ENCODE measurements at places on chromosomes 11 and 22.
A peak's percentile ranks its signal among the peaks of the same experiment; 100 is the strongest.

DNA sequence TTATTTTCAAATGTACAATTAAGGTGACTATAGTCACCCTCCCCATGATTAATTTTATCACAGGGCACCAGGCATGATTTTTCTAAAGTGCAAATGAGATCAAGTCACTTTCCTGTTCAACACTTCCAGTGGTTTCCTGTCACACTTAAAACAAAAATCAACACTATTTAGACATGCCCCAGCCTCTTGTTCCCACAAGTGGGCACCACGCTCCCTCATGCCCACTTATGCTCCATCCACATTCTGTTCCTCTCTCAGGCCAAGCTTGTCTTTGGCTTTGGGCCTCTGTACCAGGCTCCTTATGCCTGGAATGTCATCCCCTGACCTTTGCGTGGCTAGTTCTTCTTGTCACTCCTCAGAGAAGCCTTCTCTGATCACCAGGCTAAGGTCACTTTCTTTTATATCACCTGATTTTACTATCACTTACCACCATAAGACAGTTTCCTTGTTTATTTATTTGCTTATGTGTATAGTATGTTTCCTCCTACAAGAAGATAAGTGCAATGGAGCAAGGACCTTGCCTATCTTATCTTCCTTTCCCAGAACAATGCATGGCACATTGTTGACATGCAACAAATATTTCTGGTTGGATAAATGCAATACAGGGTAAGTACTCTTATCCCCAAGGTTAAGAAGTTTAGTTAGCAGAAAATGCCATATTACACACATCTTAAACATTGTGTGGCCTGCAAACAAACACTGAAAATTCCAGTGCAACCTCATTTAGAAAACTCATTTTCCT lies 50.9 kb upstream of the PANX1 start:
- no peak for DNase-seq

GRCh38 chr11:32044158-32044863 lies 46.6 kb upstream of the RCN1 start:
- peak; percentile 17 for DNase-seq

- DNase-seq = no peak
These were observed 287.9 kb downstream of the SWAP70 start for GRCh38 chr11:9951807-9952206.

- no peak for DNase-seq
These were observed 586 bp downstream of the LRP5 start for GRCh38 chr11:68312780-68313573.

DNA sequence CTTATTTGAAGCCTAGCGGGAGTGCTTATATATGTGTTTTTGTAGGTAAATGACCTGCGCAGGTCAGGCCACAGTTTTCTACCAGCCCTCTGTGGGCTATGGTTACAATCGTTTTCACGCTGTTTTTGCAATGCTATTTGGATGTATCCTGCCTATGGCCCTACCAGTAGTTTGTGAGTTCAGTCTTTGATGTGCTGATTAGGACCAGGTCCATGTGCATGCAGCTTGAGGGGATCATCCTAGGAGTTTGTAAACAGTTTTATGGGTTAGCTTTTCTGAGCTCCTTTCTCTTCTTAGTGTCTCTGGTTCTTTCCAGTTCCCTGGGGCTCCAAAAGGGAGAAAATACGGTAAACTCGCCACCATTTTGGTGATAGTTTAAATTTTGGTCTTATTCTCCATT lies 142.5 kb downstream of the LDLRAD3 start:
- DNase-seq = no peak

Data from retina (tissue), 1 donor.